ENCODE measurements at places on chromosomes 7 and 10.

GRCh38 chr10:57222603-57223002 is 861.5 kb upstream of the ZWINT start:
- no peak for DNase-seq

DNA sequence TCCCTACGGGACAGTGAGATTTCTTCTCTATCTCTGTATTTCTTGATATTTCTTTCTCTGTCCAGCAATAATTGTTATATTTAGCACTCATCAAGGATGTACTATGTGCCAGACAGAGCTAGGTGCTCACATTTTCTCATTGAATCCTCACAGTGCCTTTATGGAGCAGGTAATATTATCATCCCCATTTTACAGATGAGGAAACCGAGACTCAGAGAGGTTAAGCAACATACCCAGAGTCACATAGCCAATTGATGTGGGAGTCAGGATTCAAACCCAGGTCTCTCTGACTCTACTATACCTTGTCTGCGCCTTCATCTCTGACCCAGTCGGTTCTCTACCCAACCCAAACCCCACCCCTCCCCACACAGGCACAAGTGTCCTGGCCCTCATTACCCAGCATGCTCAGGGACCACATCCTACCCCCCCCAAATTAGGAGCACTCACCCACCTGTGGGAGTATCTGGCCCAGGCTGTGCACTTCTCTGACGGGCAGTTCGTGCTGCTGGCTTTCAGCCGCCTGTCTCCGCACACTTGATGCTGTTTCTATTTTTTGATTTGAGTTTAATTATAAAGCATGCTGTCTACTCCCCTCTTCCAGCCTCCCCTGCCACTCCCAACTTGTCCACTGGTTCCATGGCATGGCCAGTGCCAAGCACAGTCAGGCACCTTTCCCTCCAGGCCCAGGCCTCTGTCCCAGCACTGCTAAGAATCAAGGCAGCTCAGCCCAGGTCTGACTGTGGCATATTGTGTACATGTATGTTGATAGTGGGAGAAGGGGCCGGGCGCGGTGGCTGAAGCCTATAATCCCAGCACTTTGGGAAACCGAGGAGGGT is 9.8 kb upstream of the SAMD8 start:
- DNase-seq: no peak

GRCh38 chr10:1280466-1281404 is 224.6 kb downstream of the WDR37 start:
- no peak for DNase-seq

DNA sequence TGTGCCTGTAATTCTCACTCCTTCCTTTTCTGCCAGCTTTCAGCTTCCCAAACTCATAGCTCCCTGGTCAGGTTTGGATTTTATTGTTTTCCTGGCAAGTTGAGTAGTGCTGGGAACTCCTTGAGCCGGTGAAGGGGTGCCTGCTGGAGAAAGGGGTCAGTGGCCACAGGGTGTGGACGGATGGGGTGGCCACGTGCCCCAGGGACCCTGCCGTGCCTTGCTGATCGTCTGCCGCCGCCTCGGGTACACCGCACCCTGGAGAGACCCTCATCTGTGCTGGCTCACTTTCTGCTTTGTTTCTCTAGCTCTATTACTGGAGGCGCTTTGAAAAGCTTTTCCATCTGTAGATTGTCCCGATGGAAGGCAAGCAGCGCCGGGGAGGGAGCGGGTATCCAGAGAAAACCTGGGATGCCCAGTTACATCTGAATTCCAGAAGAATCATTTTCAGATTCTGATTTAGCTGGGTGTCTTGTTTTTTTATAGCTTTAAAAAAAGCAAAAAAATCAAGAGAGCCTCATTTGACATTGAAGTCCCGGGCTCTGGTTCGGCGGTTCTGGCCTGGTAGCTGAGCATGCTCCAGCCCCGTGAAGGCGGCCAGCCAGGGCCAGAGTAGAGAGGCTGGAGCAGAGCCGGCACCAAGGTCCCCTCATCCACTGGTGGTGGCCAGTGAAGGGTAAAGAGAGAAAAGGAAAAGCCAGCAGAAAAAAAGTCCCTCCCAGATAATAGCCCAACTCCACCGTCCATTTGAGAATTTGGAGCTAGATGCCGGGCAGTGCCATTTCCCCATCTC is 510.9 kb upstream of the FOXK1 start:
- DNase-seq: no peak

DNA sequence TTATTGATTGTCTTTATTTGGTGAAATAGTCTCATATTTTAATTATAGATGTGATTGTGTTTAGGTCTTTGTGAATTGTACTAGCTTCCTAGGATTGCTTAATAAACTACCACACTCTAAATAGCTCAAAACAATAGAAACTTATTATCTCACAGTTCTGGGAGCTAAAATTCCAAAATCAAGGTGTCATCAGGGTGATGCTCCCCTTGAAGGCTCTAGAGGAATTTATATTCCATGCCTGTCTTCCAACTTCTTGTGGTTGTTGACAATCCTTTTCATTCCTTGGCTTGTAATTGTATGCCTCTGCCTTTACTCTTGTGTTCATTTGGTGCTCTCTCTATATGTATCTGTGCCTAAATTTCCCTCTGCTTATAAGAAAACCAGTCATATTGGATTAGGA is 155.3 kb upstream of the AKR1E2 start:
- no peak for DNase-seq

Measured in stimulated activated naive CD4-positive, alpha-beta T cell (primary cell).